ENCODE measurements at places on chromosomes 12 and 14.

GRCh38 chr14:106511006-106511799 lies 984.8 kb downstream of the TMEM121 start:
- DNase-seq = no peak

- DNase-seq = no peak
These were observed 17.1 kb downstream of the TMBIM4 start for GRCh38 chr12:66152732-66153131.

GRCh38 chr14:89648924-89649323 lies 231.9 kb upstream of the FOXN3 start:
- DNase-seq = no peak

DNA sequence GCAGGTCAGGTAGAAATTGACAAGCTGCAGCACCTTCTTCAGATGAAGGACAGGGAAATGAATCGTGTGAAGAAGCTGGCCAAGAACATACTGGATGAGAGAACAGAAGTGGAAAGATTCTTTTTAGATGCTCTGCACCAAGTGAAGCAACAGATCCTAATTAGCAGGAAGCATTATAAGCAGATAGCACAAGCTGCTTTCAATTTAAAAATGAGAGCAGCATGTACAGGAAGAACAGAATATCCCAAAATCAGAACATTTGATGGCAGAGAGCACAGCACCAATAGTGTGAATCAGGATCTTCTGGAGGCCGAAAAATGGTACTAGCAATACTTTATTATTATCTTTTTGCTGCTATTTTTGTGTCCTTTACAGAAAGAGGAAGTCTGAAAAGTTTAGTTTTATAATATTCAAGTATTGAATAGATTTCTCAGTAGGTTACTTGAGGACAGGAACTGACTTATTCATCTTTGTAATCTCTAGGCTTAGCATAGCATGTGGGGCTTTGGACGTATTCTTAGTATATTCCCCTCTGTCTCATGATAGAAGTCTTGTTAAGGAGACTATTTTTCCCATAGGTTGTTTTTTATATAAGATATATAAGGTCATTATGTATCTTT lies 30.8 kb downstream of the BBOF1 start:
- DNase-seq = no peak

GRCh38 chr12:4323396-4323795 lies 2.4 kb downstream of the TIGAR start:
- no peak for DNase-seq

DNA sequence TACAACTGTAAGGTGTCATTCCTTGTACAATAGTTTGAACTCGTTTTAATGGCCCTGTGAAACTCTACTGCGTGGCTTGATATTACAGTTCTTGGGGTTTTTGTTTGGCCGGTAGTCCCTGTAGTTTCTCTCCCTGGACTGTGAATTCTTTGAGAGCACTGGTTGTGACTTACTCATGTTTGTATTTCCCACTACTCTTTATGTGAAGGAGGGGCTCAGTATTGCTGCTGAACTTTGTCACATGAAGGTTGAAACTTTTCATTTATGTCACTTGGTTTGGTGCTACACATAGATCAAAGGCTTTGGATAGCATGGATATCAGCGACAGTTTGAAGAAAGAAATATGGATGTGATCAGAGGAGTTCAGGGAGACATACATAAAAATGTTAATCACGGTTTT lies 1.5 kb upstream of the POU6F1 start:
- DNase-seq = no peak

DNA sequence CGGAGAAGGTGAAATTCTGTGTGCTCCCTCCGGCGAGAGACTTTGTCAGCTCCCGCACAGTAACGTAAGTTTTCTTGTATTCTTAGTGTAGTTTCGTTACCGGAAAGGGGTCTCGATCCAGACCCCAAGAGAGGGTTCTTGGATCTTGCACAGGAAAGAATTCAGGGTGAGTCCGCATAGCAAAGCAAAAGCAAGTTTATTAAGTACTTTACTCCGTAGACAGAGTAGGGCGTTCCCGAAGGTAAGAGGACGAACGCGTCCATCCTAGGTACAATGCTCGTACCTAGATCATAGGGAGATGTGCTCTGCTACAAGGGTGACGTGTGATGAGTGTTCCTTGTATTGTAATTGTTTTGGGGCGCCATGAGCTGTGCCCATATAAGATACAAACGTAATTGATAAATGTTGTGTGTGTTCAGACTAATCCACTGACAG lies 293 bp downstream of the IFI27L1 start:
- no peak for DNase-seq

DNA sequence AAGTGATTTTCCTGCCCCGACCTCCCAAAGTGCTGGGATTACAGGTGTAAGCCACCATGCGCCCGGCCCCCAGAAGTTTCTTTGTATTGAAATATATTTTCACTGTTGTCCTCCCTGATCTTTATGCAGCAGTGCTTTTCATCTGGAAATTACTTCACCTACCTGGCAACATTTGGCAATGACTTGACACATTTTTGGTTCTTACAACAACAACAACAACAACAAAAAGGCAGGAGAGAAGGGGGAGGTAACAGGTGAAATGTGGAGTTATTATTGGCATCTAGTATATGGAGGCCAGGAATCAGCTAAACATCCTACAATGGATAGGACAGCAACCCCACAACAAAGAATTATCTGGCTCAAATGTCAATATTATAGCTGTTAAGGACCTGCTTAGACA lies 13.9 kb downstream of the FANCM start:
- DNase-seq = no peak

- DNase-seq = no peak
These were observed 127.2 kb downstream of the CCDC60 start for GRCh38 chr12:119461636-119462214.

DNA sequence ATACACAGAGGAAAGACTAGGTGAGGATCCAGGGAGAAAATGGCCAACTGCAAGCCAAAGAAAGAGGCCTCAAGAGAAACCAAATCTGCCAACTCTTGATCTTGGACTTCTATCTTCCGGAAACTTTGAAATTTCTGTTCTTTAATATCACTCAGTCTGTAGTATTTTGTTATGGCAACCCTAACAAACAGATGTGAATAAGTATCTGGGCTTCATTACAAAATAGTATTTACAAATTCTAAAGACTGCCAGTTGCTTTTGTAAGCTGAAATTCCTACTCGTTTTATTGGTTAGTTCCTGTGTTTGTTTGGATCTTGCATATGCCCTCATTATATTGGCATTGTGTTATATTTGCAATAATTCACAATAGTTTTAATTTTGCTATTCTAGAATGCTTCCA lies 143.2 kb upstream of the USP15 start:
- no peak for DNase-seq

DNA sequence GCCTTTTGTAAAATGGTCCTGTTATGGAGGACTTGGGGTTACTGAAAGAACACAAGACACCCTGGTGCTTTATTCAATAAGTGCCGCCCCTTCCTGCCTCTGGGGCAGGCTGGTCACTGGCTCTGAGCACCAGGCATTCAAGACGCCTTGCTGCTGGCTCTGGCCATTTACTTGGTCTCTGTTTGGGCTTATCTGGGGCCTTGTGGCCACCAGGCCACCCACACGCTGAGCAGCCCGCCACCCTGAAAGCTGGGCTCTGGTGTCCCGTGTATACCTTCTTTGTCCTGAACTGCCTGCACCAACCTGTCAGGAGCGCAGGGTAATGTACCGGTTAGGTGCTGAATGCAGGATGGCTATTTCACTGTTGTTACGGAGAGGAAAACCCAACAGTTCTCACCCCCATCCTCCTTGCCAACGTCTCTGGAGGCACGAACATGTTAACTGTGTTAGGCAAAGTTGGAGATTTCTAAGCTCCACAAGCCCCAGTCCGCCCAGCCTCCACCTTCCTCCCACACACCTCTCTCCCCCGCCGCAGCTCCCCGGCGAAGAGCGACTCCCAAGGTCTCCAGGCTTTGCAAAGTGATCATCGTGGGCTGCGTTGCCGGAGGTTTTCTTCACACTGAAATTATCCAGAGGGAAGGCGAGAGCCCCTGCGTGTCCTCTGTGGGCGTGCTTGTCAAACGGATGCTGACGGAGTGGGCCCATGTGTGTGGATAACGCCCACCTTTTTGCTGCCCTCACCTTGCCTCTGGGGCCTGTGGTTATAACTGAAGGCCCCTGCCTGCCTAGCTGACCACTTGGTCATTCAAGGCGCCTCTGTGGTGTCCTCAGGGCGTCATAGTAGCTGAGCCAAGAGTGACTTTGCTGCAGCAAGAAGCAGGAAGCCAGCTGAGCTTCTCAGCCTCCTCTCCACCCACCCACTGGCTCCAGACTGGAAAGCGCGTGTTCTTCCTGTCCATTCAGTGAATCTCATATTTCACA lies 18.8 kb upstream of the BEGAIN start:
- DNase-seq = no peak

DNA sequence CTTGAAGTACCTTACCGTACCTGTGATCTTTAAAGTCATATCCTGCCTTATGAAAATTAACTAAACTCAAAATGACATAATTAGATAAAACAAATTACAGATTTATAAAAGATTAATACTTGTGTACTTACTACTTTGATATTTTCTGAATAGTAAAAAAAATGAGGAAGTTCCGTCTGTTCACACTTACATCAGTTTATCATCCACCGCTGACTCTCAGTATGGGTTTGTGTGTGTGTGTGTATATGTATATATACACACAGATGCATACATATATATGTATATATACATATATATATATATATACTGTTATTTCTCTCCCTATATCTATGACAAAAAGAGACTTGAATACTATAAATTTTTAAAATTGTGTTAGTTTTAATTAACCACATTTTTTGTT lies 65.0 kb upstream of the MON2 start:
- DNase-seq = no peak

DNA sequence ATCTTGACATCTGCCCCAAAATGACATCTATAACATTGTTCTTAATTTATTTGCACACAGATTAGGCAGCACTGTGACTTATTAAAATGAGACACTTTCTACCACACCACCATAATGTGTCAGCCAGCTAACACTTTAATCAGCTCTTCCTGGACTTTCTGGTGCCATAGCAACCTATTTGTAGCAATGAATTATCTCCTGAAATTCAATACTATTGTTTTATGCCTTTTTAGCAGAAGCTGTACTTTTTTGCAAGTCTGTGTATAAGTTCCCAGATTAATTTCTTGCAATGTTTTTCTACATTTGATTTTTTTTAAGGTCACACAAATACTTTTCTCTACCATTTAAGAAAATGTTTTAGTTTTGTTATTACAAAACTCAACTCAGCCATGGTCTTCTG lies 72.8 kb upstream of the SAV1 start:
- no peak for DNase-seq

GRCh38 chr12:120534203-120534702 lies at the start of gene RNF10:
Gene RNF10, plus strand, starts transcription at chr12:120534356. Its CDS starts 456 bp downstream, at chr12:120534812.
- peak; percentile 65 for DNase-seq

DNA sequence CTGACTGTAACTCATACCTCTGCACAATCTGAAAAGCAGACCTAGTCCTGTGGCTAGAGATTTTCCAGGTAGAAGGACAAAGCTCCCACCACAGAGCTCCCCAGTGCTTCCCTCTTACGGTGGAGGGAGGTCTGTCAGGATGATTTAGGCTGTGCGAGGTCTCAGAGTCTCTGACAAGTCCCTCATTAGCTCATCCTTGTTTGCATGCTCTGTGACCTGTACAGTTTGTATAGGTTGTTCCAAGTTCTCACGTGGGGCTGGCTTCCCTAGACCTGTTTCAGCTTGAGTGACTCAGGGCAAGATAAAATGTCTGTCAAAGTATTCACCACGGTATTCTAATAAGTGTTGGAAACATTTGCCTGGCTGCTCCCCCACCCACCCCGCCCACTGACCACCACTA lies 34.8 kb downstream of the ASCL1 start:
- DNase-seq = no peak

- no peak for DNase-seq
These were observed 718 bp upstream of the JDP2 start for GRCh38 chr14:75427126-75427481.

DNA sequence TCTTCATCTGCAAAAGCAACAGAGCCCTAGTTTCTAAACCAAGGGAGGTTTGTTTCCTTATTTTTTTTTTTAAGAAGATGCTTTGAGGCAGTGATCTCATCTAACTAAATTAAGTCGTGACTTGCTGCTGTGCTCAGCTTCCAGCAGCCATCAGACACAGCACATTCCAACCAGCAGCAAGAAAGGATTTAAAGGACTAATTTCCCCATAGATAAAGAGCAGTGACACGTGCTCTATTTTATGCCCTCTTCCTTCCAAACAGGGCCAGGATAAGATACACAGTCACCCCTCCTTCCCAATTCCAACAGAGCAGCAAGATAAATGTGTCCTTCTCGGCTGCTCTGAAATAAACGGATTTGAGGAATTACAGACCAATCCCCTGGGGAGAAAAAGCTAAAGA lies 81.7 kb downstream of the PRKAB1 start:
- no peak for DNase-seq

- peak; percentile 40 for DNase-seq
These were observed 831 bp upstream of the RPS6KA5 start for GRCh38 chr14:91061056-91061887.

DNA sequence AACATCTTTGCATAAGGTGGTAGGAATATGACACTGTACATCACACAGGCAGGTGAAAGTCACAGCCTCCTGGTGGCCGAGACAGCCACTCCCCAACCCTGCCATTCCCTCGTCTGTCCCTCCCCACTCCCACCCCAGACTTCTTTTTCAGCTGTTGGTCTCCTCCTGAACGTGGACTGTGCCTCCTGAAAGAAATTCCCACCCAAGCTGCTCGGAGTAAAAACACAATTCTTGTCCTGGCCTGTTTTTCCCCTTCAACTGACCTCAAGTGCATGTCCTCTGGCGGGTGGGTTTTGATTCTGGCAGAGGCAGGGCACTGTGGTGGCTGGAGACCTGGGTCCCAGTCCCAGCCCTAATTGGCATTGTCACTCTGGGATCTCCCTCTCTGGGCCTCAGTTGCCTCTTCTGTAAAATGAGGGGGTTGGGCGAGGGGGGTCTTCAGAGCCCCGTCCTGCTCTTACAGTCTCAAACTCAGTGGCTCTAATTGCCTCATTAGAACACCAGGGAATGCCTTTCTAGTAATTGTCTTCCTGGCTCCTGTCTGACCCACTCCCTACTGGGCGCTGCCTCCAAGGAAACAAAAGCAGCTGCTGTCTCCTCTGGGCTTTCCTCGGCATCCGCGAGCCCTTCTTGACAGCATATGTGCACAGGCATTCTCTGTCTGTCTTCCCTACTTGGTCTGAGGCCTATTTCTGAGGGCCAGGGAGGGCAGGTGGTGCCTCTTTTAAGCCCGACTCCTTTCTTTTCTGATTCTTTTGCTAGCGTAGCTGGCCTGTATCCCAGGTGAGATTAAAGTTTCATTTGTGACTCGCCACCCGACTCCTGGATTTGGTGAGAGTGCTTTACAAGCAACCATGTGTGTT lies 186.6 kb upstream of the RMST start:
- DNase-seq = peak; percentile 6

All from C1 segment of cervical spinal cord (tissue), 14 donors.